ENCODE measurements at places on chromosomes 11 and 22. TPM values are rescaled to one million over a fixed set of nuclear protein-coding genes. Genes with fewer than 3 reads are reported as not detected.

GRCh38 chr11:132864811-132865576, 667.3 kb downstream of the OPCML start:
- no peak for DNase-seq

Gene EFCAB6
- polyA plus RNA-seq: 0.34 TPM

GRCh38 chr11:45500451-45500850, 165.0 kb downstream of the CHST1 start:
- DNase-seq: no peak

Gene CRYBB3
- 0.10 TPM for polyA plus RNA-seq

Gene MUC5AC
- polyA plus RNA-seq: not detected
